ENCODE measurements at places on chromosomes 7 and 10.

DNA sequence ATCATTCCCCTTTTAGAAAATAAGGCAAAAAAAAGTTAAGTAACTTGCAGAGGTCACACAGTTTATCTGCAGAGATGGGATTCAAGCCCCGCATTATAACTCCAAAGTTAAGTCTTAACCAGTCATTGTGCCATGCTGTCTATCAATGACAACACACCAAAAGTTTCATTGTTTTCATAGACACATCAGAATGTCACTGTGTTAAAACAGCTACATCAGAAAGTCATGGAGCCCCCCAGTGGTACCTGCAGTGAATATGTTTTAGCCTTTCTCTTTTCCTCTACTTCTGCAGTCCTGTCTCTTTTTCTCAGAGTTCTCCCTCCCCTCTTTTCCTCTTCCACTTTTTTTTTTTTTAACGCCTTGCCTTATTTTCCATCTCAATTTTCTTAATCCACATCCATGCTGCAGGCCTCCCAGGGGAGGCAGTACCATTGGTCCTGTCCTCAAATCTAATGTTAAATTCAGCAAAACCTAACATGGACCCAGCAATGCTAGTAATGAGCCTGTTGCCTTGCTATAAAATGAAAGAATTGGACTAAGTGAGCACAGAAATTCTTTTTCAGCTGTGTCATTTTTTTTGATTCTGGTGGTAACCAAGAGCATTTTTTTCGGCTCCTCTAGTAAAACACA lies 3.8 kb upstream of the NRCAM start:
- no peak for DNase-seq

DNA sequence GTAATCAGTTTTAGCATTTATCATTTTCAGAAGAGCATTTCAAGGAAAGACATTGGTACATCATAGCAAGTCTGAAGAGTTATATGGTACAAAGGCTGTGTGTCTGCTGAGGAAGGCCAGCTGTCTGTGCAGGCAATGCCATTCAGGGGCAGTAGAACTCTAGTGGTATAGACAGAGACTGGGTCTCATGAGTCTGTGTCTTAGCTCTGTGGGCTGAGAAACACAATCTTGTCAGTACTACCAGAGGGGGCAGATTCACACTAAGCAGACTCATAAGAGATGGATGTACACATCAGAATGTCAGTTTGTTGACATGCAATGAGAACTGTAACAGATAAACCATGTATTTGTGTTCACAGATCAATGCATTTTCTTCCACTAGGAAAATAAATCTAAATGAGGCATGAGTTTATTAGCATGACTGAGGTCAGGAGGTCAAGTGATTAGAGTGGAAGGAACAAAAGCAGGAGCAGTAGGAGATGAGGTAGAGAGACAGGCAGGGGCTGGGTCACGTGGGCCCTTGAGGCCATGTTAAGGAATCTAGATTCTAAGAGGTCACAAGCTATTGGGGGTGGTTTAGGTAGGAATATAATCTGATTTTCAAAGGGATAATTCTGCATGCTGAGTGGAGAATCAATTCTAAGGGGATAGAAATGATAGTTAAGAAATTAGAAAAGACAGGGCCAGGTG lies 7.5 kb upstream of the GGCT start:
- DNase-seq: no peak

GRCh38 chr7:129008645-129009414 lies 46.1 kb downstream of the TNPO3 start:
- DNase-seq: no peak

DNA sequence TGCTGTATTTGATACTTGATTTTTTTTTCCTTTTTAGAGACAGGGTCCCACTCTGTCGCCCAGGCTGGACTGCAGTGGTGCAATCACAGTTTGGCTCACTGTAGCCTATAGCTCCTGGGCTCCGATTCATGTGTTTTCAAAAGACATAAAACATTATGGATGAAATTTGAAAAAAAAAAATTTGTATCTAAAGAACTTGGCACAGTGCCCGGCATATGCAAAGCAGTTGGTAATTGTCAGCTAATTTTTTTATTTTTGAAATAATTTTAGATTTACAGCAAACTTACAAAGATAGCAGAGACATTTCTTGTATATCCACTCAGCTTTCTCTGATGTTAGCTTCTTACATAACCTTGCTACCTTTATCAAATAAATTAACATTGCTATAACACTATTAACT lies 20.3 kb upstream of the SAMD8 start:
- no peak for DNase-seq

- DNase-seq: no peak
Measured at GRCh38 chr10:14220026-14220425, 110.7 kb downstream of the FRMD4A start.

- DNase-seq: no peak
Measured at GRCh38 chr7:105216786-105217185, 171.9 kb downstream of the SRPK2 start.

GRCh38 chr10:95517536-95518454 lies 43.4 kb downstream of the SORBS1 start:
- DNase-seq: no peak

GRCh38 chr10:110304394-110304779 lies 333 bp downstream of the SMNDC1 start:
- DNase-seq: no peak

GRCh38 chr10:103652599-103653281 lies 159.2 kb downstream of the NEURL1 start:
- DNase-seq: no peak

GRCh38 chr7:48664241-48664640 lies 260.1 kb upstream of the CDC14C start:
- no peak for DNase-seq

DNA sequence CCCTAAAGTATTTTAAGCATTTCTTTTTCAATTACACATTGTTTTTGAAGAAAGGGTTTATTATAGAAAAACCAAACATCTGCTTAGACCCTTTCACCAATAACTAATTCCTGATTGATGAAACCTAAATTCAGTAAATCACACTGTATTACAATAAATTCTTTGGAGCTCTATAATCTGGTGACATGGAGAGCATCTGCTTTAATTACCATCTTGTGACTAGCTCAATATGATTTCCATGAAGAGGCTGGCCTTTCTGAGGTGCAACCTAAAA lies 9.7 kb downstream of the HYCC1 start:
- no peak for DNase-seq
